GM04504 (cell line): ENCODE measurements at places on chromosomes 1 and 21.

DNA sequence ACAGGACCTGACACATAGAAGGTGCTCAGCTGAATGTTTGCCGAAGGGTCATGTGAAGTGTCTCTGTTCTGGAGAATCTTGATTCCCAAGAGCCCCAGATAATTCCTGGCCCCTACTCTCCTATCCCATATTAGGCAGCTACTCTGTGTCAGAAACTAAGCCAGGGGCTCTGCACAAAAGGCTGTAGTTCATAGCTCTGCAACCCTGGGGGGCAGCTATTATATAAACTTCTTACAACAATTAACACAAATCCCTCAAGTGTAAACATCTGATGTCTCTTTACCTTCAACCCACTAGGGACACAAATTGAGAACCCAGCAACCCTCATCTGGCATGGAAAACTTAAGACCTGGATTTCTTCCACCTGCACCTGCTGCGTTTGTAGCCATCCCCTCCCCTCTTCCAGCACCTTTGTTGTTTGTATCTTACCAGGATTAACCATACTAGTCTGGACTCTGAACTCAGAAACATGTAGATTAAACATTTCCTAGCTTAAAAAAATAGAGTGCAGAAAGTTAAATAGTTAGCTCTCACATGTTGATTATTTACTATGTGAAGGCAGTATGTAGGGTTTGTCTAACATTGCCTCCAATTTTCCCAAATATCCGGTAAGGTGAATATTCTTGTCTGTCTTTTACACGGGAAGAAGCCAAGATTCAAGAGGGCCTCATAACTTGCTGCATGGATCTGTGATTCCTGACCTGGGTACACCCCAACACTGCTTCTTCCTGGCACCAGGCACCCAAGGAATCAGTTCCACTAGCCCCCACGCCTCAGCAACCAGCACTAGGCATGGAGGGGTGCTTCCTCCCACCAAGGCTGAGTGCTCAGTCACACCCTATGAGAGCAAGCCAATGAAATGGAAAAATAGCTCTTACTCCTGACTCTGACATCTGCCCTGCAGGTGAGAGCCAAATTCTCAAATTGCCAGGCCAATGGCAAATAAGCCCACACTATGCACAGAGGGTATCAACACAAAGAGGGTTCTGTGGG lies 220.7 kb upstream of the HOOK1 start:
- DNase-seq = no peak

DNA sequence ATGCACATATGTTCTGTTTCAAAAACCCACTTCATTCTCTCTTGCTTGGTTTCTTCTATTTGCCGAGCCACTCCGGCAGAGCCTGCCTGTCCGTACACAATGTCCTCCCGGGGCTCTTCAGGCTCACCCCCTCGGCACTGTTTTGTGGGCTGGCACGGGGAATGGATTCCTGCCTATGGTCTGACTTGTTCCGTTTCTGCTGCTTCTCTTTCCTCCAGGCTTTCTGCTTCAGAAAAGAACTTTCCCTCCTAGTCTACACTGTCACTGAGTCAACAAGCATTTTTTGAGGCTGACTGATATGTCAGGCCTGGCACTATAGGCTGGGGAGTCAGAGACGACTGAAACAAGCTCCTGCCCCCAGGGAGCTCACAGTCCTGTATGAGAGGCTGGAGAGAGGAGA lies 28.4 kb upstream of the SARS1 start:
- DNase-seq = no peak

DNA sequence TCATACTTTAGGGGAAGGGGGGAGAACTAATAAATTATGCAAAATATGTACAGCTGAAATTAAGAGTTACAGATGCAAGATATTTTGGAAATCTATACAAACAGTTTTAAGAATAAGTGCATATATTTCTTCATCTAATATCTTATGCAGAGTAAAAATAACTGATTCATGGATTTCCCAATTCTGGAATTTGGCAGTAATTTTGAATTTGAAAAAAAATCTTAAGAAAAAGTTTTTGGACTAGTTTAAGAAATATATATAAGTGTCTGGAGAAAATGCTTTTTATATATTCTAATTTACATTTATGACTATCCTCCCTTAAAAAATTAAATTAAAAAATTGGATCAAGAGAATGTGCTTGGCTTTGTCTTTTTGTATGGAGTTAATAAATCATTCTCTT lies 474.3 kb downstream of the BRINP3 start:
- DNase-seq = no peak

DNA sequence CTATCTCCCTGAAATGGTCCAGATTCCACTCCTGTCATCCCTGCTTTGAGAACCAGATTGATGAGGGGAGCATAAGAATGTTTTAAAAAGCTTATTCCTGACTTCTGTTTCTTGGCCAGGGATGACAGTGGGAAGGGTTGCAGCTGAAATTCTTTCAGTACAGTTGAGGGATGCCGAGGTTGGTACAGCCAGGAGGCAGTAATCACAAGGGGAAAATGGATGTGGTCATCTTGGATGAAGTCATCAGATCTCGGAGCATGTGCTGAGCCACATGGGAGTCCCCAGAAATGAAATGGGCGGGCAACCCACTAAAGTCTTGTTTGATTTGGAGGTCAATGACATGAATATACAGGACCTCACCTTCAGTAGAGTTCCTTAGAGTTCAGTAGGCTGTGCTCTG lies 18.7 kb upstream of the PLA2G2E start:
- DNase-seq = no peak

DNA sequence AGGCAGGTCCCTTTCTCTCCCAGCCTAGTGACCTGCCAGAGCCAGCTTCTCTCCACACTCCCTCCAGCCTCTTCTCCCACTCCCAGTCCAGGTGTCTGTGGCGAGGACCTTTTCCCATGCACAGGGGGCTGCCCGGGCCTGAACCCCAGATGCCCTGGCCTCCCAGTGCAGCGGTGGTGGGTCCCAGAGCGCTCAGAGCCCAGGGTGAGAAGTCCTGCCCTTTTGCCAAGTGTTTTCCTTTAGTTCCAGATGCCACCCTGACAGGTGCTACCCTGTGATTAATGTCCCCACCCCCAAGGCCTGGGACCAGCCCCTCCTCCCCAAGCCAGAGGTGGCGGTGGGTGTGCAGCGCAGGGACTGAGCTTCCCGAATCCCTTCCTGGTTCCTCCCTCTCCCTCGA lies 90.4 kb downstream of the PAX7 start:
- no peak for DNase-seq
